Mucosa of gallbladder (tissue), 1 donor: ENCODE measurements at places on chromosomes 1 and 21. TPM values are rescaled to one million over a fixed set of nuclear protein-coding genes. Genes with fewer than 3 reads are reported as not detected.
A peak's percentile ranks its signal among the peaks of the same experiment; 100 is the strongest.

ZNF683 gene
- 2.9 TPM for total RNA-seq

EPHA8 gene
- total RNA-seq = not detected

CR1L gene
- total RNA-seq = not detected

DNA sequence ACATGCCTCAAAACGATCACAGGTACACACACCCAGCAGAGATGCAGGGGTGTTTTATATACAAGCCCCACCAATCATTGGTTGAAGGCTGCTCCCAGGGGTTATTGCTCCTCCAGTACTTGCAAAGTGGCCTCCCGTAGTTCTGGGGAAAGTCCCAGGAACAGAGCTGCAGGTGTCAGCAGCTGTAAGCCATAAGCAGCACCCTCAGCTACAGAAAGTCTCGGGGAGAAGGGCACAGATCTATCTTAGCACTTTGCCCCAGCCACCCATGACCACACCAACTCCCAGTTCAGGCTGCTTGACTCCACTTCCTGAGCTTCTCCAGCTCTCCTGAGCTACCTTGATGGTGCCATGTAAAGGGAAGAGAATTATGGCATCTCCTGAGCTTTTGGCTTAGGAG lies 222.7 kb upstream of the GJB5 start:
- no peak for DNase-seq

- DNase-seq = no peak
Measured at GRCh38 chr1:28887835-28888682, 26.3 kb upstream of the EPB41 start.

DNA sequence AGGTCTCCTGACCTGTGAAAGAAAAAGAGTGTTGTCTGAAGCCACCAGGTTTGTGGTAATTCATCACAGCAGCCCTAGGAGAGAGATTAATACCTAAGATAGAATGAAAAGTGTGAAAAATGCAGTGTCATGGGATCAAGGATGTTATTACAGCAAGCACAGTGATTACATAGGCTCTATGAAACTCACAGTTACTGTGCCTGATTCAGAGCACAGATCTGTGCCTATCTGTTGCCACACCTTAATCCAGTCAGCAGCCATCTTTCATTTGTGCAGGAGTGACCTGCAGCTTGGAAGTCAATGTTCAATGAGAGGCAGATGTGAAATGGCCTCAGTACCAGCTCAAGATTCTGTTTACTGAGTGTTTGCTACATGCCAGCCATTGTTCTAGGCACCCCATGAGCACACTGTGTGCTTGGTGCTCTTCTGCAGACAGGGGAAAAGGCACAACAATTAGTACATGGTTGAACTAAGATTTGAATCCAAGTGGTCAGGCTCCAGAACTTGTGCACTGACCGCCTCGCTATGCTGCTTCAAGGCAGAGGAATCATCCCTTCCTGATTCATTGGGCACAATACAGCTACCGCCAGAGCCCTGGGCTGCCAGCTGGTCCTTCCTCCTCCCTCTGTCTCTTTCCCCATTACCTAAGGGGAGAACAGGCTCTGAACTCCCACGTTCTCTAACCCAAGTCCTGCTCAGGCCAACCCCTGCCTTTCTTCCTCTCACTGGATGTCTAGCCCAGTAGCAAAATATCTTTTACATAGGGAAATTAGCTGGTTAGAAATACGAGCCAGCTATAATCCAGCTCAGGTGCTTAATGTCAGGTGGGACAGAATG lies 56.3 kb upstream of the NEK2 start:
- no peak for DNase-seq

- no peak for DNase-seq
Measured at GRCh38 chr1:106393046-106393445, 663.4 kb upstream of the PRMT6 start.

DNA sequence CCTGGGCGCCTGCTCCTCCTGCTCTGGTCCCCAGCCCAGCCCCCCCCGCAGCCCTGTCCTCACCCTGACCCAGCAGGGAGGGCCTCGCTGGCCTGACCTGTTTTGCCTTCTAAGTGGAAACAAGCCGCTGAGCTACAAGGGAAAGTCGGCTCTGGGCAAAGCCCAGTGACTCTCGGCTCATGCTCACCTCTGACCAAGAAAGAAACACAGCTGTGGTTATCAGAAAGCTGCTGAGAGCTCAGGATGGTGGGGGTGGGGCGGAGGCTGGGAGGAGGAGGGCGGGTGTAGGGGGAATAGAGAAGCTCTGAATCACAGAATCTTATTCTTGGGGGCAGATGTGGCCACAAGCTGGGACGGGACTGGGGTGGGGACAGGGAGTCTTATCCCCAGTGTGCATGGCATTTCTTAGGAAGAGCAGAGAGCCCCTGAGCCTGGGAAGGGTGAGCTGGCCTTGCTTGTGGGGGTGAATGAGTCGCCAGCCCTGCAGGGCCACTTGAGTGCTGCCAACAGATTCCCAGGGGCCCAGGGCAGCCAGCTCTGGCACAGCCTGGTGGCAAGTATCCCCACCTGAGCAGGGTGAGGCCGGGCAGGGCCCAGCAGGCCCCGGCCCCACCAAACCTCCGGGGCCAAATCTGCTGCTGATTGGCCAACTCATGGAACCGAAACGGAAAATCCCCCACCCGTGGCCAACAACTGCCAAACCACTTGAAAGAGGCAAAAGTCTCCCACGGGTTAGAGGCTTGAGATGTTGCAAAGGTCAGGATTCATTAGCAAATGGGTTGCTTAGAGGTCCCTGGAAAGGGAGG lies 120.6 kb downstream of the SPSB1 start:
- DNase-seq = peak; percentile 43

- no peak for DNase-seq
Measured at GRCh38 chr1:31891280-31891679, 46.9 kb downstream of the PTP4A2 start.
